ENCODE measurements at places on chromosomes 16 and 17. TPM values are rescaled to one million over a fixed set of nuclear protein-coding genes. Genes with fewer than 3 reads are reported as not detected.

- peaks cover 35% of the 10 kb centered on the region for H3K36me3 ChIP-seq
- H3K4me3 ChIP-seq: peak overlapping the region; percentile 95
- peaks cover 20% of the 10 kb centered on the region for H3K4me1 ChIP-seq
- DNase-seq: peak; percentile 97
- no peaks in the 10 kb centered on the region for H3K27me3 ChIP-seq
These were observed 49.7 kb downstream of the TUBD1 start for GRCh38 chr17:59842901-59843652.

DNA sequence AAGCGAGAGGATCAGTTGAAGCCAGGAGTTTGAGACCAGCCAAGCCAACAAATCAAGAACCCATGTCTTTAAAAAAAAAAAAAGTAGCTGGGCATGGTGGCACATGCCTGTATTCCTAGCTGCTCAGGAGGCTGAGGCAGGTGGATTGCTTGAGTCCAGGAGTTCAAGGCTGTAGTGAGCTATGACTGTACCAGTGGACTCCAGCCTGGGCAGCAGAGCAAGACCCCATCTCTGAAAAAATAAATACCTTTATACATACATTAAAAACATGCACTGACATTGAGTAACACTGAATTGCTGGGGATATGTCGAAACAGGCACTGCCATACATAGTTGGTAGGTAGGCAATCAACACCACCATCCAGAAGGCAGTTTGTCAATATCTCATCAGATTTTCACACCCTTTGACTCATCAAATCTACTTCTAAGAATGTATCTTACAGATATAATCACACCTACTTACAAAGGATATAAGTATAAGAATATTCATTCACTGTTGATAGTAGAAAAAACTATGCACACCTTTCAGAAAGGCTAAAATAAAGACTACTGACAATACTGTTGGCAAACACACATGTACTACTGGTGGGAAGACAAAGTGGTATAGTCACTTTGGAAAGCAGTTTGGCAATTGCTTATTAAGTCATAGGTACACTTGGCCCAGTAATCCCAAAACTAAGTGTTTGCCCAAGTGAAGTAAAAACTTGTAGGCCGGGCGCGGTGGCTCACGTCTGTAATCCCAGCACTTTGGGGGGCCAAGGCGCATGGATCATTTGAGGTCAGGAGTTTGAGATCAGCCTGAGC lies 6.4 kb upstream of the CEP20 start:
- no peaks in the 10 kb centered on the region for H3K27me3 ChIP-seq
- H3K4me3 ChIP-seq: no peak overlapping the region
- H3K4me1 ChIP-seq: peaks cover 16% of the 10 kb centered on the region
- no peak overlapping the region for H3K27ac ChIP-seq
- no peak for DNase-seq

DNA sequence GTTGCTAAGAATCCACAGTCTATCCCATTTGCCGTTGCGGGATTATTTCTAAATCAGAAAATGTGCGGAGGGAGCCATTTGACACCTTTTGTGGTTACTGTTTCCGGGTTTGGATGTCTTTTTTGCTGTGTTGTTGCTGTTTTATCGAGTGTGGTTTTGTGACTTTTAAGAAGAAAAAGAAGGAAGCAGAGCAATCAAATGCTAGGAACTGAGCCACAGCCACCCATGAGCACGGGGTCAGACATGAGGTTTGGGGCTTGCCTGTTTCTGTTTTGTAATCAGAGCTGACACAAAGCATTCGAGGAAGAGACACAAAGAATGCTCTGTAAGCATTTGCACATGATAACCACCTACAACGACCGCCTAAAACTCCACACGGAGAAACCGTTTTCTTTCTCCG lies 53.1 kb upstream of the CHMP6 start:
- no peak overlapping the region for H3K27ac ChIP-seq
- H3K4me3 ChIP-seq: no peak overlapping the region
- peaks cover 2% of the 10 kb centered on the region for H3K36me3 ChIP-seq
- H3K27me3 ChIP-seq: peaks cover 4% of the 10 kb centered on the region
- DNase-seq: peak; percentile 16

DNA sequence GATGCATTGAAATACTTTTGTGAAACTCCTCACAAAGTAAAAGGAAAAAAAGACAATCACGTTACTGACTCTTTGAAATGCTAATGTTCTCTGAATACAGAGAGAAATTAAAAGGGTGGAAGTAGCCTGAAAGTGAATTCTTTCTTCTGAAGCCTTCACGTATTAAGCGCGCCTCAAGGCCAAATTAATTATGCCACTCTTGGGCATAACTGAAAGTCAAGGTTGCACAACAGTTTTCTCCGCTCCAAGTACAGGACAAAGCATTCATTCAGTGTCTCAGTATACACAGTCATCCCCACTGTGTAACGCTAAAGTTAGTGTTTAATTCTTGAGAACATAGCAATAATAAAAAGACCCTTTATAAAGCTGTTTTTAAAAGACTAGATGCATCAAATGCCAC lies 21.5 kb downstream of the PARN start:
- no peak overlapping the region for H3K27ac ChIP-seq
- H3K4me3 ChIP-seq: no peak overlapping the region
- no peaks in the 10 kb centered on the region for H3K4me1 ChIP-seq
- H3K27me3 ChIP-seq: no peaks in the 10 kb centered on the region
- DNase-seq: no peak

DNA sequence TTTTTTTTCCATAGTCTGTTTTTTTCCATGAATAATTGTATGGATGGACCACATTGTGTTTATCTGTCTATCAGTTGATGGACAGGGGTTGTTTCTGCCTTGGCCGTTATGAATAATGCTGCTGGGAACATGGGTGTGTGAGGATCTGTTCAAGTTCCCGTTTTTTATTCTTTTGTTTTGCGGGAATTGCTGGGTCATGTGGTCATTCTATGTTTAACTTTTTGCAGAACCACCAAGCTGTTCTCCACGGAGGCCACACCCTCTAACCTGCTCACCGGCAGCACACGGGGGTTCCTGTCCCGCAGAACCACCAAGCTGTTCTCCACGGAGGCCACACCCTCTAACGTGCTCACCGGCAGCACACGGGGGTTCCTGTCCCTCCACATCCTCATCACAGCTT lies 5.9 kb upstream of the MSLN start:
- DNase-seq: no peak
- H3K4me1 ChIP-seq: peaks cover 7% of the 10 kb centered on the region
- peaks cover 2% of the 10 kb centered on the region for H3K27me3 ChIP-seq
- H3K4me3 ChIP-seq: no peak overlapping the region

DNA sequence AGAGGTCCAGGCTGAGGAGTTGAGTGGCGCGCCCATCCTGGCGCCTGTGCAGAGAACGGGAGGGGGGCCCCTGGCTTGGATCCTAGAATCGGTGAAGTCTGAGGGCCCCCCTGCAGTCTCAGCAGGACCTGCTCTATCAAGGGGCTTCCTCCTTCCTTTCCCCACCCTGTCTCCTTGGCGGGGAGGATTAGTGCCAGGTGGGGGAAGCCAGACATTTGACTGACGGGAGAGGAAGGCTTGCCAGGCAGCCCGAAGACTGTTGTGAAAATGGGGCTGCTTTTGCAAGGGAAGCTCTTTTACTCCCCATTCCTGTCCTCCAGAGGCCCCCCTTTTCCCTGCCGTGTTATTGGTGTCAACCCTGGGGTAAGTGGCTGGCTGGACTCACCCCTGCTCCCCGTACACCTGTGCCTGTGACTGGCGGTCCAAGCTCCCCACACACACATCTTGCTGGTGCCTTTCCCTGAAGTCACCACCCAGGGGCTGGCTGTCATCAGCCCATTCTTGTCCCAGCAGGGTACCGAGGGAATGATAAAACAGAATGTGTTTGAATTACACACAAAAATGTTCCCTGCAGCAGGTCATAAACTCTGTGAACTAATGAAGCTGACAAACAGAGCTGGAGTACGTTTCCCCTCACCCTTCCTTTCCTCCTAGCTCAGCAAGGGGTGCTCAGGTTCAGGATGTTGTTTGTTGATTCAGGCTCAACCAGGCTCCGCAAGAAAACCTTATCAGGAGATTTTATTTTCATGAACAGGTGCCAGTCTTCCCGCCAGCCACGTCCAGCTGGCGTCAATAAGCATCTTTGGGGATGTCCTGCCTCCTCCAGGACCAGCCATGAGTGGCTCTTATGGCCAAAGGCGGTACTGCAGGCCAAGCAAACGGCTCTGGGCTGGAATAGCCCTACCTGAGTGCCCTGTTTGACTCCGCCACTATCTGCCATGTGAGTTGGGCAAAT lies 4.4 kb upstream of the ARMC7 start:
- peaks cover 3% of the 10 kb centered on the region for H3K27me3 ChIP-seq
- peak; percentile 12 for DNase-seq
- H3K4me3 ChIP-seq: no peak overlapping the region
- H3K27ac ChIP-seq: no peak overlapping the region
- no peaks in the 10 kb centered on the region for H3K36me3 ChIP-seq
- H3K4me1 ChIP-seq: peaks cover 11% of the 10 kb centered on the region

GRCh38 chr17:33436321-33436720 lies 143.2 kb upstream of the ASIC2 start:
- no peaks in the 10 kb centered on the region for H3K4me1 ChIP-seq
- H3K27me3 ChIP-seq: no peaks in the 10 kb centered on the region
- no peak overlapping the region for H3K4me3 ChIP-seq
- H3K27ac ChIP-seq: no peak overlapping the region
- H3K36me3 ChIP-seq: no peaks in the 10 kb centered on the region

- H3K27me3 ChIP-seq: no peaks in the 10 kb centered on the region
- no peaks in the 10 kb centered on the region for H3K36me3 ChIP-seq
- no peak overlapping the region for H3K27ac ChIP-seq
- peaks cover 8% of the 10 kb centered on the region for H3K4me1 ChIP-seq
- DNase-seq: no peak
These were observed 1.1 kb upstream of the PGAP3 start for GRCh38 chr17:39688945-39689344.

- H3K36me3 ChIP-seq: no peaks in the 10 kb centered on the region
- peak; percentile 91 for DNase-seq
- no peak overlapping the region for H3K27ac ChIP-seq
These were observed 39.5 kb downstream of the DYNLRB2 start for GRCh38 chr16:80580109-80580832.

GRCh38 chr16:13471036-13471435 lies 448.9 kb upstream of the ERCC4 start:
- H3K27ac ChIP-seq: no peak overlapping the region
- no peaks in the 10 kb centered on the region for H3K4me1 ChIP-seq
- no peak overlapping the region for H3K4me3 ChIP-seq
- H3K27me3 ChIP-seq: no peaks in the 10 kb centered on the region
- no peak for DNase-seq
- H3K36me3 ChIP-seq: no peaks in the 10 kb centered on the region

- no peak overlapping the region for H3K4me3 ChIP-seq
- H3K4me1 ChIP-seq: no peaks in the 10 kb centered on the region
- DNase-seq: peak; percentile 59
These were observed 9.1 kb upstream of the UBB start for GRCh38 chr17:16371742-16372141.

DNA sequence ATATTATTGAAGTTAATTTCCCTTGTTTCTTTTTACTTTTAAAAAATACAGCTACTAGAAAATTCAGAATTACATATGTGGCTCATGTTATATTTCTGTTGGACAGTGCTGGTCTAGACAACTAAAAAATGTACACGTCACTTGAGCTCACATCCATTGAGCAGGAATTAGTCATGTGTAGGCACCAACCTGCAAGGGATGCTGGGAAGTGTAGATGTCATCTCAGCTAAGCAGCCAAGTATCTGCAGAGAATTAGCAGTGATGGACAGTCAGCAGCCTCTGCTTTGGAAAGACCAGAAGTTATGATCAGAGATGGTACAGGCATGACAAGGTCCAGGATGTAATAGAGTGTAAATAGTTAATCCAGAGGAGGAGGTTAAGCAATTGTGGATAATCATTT lies 87.1 kb upstream of the HS3ST2 start:
- no peak for DNase-seq
- H3K36me3 ChIP-seq: no peaks in the 10 kb centered on the region
- no peaks in the 10 kb centered on the region for H3K4me1 ChIP-seq
- H3K27me3 ChIP-seq: no peaks in the 10 kb centered on the region

DNA sequence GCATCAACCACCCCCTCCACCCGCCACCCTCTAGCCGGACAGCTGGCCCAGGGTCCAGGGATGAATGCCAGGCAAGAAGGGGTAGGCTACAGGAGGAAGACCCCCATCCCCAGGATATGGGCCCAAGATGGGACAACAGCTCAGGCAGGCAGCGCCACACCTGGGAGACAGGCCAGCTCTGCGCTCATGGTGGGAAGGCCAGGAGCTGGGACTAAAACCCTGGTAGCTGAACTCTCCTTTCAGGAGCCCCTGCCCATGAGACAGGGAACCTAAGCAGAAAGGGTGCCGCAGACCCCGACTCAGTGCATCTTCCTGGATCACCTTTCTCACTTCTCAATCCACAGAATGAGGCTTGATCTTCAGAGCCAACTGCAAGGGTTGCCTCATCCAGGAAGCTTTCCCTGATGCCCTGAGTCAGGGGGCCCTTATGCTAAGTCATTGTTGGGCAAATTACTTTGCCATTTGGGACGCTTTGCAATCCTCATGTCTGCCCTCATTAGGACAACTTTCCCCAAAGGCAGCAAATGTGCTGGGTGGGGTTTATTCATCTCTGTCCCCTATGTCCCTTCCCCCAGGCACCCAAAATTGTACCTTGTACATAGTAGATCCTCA lies 9.0 kb downstream of the ZDHHC1 start:
- H3K27me3 ChIP-seq: no peaks in the 10 kb centered on the region
- peaks cover 21% of the 10 kb centered on the region for H3K4me1 ChIP-seq
- peak overlapping the region; percentile 80 for H3K27ac ChIP-seq
- DNase-seq: no peak

DNA sequence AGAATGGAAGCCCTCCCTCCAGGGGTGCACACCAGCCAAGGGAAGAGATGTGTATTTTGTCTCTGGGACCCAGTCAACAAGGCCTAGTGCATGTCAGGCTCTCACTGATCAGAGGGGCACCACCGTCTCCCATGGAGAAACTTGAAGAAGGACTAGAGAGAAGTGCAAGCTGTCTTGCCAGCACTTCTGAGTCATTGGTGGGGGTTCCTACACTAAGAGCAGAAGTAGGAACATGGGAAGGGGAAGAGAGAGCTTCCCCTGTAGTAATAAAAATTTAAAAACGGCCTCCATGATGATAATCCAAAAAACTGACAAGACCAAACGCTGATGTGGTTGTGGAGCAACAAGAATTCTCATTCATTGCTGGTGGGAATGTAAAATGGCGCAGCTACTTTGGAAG lies 46.3 kb downstream of the DYNLRB2 start:
- H3K27me3 ChIP-seq: no peaks in the 10 kb centered on the region
- H3K36me3 ChIP-seq: no peaks in the 10 kb centered on the region
- peaks cover 9% of the 10 kb centered on the region for H3K4me1 ChIP-seq

- no peaks in the 10 kb centered on the region for H3K36me3 ChIP-seq
- H3K4me3 ChIP-seq: no peak overlapping the region
- H3K4me1 ChIP-seq: peaks cover 8% of the 10 kb centered on the region
- DNase-seq: peak; percentile 59
These were observed 439.8 kb upstream of the DYNLRB2 start for GRCh38 chr16:80100846-80101451.

Gene CLEC18B
- 4.9 TPM for total RNA-seq

Gene KRT33A
- not detected for total RNA-seq

Gene OMG
- not detected for total RNA-seq

Gene MYH2
- 0.02 TPM for total RNA-seq

Gene CLDN7
- total RNA-seq: 4.6 TPM

Gene SPHK1
- 34.8 TPM for total RNA-seq

Gene CDH11
- 313 TPM for total RNA-seq

Gene DNAI2
- total RNA-seq: not detected

Gene MEIOB
- total RNA-seq: 0.16 TPM

Gene CORO1A
- total RNA-seq: 4.0 TPM

Gene PRAC2
- not detected for total RNA-seq

Gene LRRC36
- total RNA-seq: not detected

Gene FGF11
- 30.7 TPM for total RNA-seq

Gene RGS11
- total RNA-seq: 2.7 TPM
